ENCODE measurements at places on chromosomes 2 and 18. TPM values are rescaled to one million over a fixed set of nuclear protein-coding genes. Genes with fewer than 3 reads are reported as not detected.
A peak's percentile ranks its signal among the peaks of the same experiment; 100 is the strongest.

GRCh38 chr2:118718921-118719320 lies 128.5 kb downstream of the EN1 start:
- DNase-seq = no peak

GRCh38 chr2:42086500-42086953 lies 38.7 kb downstream of the PKDCC start:
- DNase-seq = peak; percentile 76

RGPD4 gene
- polyA plus RNA-seq = not detected

SERPINB4 gene
- polyA plus RNA-seq = not detected

- no peak for DNase-seq
Measured at GRCh38 chr2:2842466-2842865, 511.4 kb upstream of the MYT1L start.

DNA sequence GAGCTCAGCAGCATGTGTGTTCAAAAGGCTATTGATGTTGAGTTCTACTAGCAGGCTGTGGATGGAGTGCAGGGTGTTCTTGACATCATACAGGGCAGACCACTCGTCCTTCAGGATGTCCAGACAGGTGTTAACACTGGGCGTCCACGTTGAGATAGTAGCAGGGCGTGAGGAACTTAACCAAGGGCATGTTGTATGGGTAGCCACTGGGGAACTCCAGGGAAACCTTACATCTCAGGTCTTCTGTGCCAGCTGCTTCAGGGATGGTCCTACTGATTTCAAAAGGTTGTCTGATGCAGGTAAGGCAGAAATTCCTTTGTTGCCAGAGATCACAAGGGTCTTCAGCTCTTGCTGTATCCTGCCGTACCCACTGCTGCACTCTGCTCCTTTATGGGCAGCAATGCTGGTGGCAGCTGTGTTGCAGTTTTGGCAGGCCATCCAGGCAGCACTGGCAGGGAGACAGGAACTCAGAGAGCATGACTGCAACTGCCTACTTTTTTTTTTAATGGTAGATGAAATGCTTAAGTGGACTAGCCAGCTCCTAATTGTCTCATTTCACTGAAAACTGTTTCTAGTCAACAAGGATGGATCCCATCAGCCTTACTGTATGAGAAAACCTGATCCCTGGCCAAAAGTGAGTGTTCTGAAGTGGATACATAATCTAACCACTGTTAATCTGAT lies 32.4 kb upstream of the RBBP8 start:
- no peak for DNase-seq

DNA sequence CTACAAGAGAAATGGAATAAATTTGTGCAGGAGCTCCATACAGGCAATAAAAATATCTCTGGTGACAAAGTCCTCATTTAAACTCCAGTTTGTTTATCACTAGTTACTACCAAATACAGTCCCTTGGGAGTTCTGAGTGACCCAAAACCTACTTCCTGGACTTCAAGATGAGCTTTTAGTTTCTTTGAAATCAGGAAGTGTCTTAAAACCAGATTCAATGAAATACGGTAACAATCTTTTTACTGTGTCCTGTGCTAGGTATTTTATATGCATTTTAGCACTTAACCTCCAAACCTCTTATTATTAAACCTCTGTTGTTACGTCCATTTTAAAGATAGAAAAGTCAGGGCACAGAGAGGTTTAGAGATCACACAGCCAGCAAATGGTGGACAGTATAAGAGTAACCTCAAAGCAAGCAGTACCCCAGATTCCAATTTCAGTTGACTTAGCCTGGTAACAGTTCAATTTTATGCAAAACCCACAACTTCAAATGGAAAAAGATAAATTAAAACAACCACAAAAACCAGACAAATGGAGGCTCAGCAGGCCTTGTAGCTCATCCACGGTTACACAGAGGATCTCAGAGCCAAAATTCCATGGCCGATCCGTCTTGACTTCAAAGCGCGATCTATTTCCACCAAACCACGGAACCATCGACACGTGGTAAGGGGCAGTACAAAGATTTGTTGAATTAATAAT lies 1.3 kb upstream of the KCMF1 start:
- peak; percentile 53 for DNase-seq

ACMSD gene
- 152 TPM for polyA plus RNA-seq

GKN2 gene
- polyA plus RNA-seq = not detected

- DNase-seq = no peak
Measured at GRCh38 chr2:239955087-239955988, 69.8 kb downstream of the NDUFA10 start.

SPATA3 gene
- not detected for polyA plus RNA-seq

DNA sequence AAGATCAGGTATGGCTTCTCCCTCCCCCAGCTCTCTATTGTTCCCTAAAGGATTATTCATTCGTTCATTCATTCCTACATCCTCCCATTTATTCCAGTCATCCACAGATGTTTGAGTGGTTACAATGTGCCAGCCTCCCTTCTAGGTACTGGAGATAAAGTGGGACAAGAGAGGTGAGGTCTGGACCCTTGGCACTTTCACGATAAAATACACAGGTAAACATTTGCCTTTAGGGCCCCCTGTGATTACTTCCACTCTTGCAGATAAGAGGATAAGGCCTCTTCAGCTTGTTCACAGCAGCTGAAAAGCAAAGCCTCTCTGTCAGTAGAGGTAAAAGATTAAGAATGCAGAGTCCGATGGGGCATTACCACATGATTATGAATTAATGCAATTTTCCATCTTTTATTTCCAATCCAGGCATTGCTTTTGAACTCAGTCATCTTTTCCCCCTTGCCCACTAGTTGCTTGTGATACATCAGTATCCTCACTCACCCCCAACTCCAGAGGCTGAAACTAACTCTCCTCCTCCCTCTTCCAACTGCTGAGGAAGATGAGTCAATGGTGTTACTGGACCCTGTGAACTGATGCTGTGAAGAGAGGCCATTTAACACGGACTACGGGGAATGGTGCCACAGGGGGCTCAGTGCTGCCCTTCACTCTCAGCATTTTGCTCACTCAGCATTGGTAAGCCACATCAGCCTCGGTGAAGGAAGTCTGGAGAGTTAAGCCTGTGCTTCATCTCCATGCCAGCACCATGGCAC lies 1.1 kb upstream of the DPP4 start:
- no peak for DNase-seq

Measured in kidney (tissue), 22 donors.